Kidney epithelial cell (primary cell): ENCODE measurements at places on chromosomes 7 and 10. TPM values are rescaled to one million over a fixed set of nuclear protein-coding genes. Genes with fewer than 3 reads are reported as not detected.

The OR6B1 gene
- not detected in 2 replicates for total RNA-seq

The C10orf67 gene
- total RNA-seq: 0.07 TPM in 1 of 2 replicates, not detected in the other

The TBXAS1 gene
- 7.1 and 7.8 TPM in 2 replicates for total RNA-seq

The UNCX gene
- 0.55 and 1.6 TPM in 2 replicates for total RNA-seq

The HOXA13 gene
- not detected in 2 replicates for total RNA-seq

The GPC2 gene
- total RNA-seq: 13.6 and 14.7 TPM in 2 replicates

- peak; percentile 79 for DNase-seq
Measured at GRCh38 chr7:154767142-154767541, 235.8 kb downstream of the PAXIP1 start.

DNA sequence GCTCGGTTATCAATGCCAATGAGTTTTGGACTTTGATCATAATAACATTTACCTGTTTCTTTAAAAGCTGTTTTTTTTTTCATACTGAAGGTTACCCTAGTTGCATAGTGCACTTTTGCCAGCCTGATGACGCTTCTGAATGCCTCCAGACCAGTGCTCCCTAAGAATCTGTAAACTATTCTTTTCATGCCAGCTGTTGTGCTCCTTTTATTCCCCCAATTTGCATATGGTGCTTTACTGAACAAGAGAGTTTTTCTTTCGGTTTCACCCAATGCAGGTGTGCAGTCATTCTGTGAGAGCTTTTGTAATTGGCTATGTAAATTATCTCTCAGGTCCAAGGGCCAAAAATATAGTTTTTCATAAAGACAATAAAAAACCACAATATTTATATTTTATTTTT, 48.1 kb upstream of the GLCCI1 start:
- DNase-seq: no peak

- no peak for DNase-seq
Measured at GRCh38 chr10:94363251-94363565, 469 bp upstream of the NOC3L start.

DNA sequence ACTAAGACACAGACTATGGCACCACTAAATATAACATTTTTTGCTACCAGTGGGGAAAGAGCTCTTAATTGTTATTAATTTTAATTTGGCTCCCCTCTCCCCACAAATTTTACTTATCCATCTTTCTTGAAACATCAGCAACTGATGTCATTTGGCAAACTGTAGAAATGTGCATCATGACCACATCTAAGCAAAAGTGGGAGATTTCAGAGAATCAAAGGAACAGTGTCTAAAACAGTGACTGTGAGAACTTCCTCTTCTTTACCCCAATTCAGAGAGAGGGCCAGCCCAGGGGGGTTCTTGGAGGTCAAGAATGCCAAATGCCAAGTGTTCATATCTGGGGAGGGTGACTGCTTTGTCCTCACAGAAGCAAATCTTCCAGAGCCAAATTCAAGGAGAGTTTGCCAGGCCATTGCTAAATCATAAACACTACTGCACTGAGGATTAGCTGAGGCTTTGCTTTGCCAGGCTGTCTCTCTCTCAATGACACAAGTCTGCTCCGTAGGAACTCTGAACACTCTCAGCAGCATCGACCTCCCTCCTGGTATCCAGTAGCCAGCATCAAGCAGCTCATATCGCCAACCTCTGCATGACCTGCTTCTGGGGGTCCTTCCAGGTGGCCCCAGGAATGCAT, 65.6 kb downstream of the ITIH5 start:
- DNase-seq: no peak
